ENCODE measurements at places on chromosomes 16 and 17. TPM values are rescaled to one million over a fixed set of nuclear protein-coding genes. Genes with fewer than 3 reads are reported as not detected.
A peak's percentile ranks its signal among the peaks of the same experiment; 100 is the strongest.

Gene SEBOX
- not detected for total RNA-seq

Gene KRT222
- 2.4 TPM for total RNA-seq

Gene EDC4
- total RNA-seq = 22.1 TPM

DNA sequence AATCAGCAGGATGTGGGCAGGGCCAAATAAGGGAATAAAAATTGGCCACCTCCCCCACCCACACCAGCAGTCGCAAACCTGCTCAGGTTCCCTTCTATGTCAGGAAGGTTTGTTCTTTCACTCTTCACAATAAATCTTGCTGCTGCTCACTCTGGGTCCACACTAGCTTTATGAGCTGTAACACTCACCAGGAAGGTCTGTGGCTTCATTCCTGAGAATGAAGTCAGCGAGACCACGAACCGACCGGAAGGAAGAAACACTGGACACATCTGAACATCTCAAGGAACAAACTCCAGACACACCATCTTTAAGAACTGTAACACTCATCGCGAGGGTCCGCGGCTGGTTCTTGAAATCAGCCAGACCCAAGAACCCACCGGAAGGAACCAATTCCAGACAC, 115.5 kb upstream of the TBX2 start:
- no peak for DNase-seq

DNA sequence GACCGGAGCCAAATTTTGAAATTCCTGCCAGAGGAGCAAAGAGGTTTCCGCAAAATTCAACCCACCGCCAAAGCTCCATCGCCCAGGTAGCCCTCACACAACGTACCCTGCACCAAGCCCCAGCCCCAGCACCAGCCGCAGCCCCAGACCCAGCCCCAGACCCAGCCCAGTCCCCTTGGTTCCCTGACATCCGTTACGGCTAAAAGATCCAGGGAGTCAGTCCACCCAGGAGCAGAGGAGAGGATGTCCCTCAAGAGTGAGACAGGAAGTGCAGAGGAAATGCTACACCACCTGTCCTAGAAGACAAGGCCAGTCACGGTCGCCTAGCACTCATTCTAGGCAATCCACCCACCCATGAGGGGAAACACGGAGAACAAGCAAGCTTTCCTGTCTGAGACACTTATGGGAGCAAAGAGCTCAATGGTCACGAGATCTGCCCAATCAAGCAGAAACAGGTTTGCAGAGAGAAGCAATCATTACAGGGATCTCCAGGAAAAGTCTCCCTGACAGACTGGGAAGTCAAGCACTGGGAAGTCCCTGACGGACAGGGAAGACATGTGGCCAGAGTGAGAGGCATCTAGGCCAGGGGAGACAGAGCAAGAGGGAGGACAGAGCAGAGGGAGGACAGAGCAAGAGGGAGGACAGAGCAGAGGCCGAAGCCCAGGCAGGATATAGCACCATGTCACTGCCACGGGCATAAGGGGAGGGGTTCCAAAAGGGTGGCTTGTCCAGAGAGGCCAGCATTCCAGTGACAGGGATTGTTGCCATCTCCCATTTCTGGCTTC, 15.0 kb upstream of the KCNJ18 start:
- peak; percentile 41 for DNase-seq

- DNase-seq = no peak
Observed at GRCh38 chr16:19901164-19901563, 16.5 kb upstream of the GPRC5B start.

DNA sequence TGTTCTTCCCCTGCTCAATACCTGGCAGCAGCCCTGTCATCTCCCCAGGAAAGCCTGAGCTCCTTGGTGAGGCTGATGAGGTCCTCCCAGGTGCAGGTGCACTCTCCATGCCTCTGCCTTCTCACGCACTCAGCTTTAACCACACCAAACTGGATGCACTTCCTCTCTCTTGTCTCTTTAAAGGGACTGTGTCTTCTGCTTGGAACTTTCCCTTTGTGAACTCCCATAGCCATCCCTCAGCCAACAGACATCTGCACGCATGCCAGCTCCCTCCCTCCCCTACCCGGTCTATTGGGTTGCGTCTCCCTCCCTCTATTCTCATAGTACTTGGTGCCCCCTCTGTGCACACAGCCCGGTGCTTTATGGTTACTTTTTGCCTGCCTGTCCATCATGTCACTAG, 231.2 kb downstream of the MSI2 start:
- no peak for DNase-seq

GRCh38 chr17:40909351-40909750, 24.3 kb upstream of the KRT20 start:
- DNase-seq = peak; percentile 60

Gene MAZ
- 101 TPM for total RNA-seq

Gene ADAMTS18
- total RNA-seq = 0.28 TPM

GRCh38 chr16:50338371-50339231, 30.2 kb downstream of the BRD7 start:
- no peak for DNase-seq

DNA sequence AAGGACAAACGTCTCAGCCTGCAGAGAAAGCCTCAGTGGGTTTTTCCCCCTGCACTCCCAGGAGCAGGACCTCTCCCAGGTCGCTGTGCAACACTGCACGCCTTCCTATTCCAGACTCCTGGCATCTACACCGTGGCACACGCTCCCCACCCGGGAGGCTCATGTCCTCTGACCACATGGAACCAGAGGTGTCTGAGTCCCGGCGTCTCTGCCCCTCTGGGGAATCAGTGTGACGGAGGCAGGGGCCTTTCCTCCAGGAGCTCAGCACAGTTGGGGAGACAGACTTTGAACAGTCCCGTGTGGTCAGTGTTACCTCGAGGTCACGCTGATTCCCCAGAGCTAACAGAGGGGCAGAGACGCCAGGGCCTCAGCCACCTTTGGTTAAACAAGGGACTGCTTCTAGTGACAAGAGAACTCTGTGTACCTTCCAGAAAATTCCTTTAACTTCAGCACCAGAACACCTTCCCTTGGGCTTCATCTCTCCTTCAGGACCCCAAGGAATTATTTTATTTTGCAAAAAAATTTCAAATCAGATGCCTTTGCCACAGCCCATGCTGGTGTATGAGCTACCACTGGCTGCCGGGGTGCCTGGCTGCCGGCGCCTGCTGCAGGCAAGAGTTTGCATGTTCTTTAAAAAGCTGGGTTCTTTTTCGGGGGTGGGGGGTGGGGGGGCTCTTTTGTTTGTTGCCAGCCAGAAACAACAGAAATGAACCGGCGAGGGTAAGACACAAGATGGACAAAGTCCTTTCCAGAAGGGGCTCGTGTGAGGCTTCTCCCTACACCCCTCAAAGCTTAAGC, 6.6 kb downstream of the CANT1 start:
- DNase-seq = peak; percentile 29

- peak; percentile 42 for DNase-seq
Observed at GRCh38 chr16:27285676-27286196, 17.2 kb upstream of the NSMCE1 start.

Gene WFIKKN1
- 0.96 TPM for total RNA-seq

- DNase-seq = no peak
Observed at GRCh38 chr17:51710634-51710979, 447.9 kb downstream of the CA10 start.

- no peak for DNase-seq
Observed at GRCh38 chr16:9151597-9151996, 60.2 kb downstream of the HAPSTR1 start.

DNA sequence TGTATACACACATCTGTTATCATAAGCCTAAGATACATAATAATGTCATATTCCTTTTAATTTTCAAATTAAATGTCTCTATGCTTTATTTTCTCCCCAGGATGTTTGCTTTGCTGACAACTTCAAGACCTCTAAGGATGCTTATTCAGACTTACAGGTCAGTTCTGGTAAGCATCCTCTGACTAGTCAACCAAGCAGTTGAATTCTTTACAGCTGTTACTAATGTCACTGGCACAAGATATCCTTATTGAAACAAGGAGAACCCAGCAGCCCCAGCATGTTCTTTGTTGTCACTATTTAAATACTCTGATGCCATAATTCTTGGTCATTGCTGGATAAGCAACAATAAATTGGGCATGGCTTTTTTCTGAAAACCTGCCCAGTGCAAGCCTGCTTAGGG, 232.3 kb upstream of the PMFBP1 start:
- no peak for DNase-seq

DNA sequence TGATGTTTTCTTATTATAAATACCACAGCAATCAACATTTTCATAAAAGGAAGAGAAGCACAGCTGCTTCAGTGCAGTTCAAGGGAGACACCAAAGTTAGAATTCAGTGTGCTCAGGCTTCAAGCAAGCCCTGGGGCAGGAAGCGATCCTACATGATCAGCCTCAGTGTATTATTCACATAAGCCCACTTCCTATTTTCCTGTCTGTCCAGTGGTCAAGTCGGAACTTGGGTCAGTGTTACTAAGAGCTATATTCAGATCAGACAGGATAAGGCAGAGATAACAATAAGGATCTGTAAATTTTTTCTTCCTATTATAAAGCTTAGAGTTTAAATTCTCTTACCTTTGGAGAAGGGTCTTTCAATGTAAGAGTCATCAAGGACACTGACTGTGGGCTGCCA, 12.9 kb downstream of the HEATR6 start:
- DNase-seq = no peak

Gene NTN1
- 11.5 TPM for total RNA-seq

DNA sequence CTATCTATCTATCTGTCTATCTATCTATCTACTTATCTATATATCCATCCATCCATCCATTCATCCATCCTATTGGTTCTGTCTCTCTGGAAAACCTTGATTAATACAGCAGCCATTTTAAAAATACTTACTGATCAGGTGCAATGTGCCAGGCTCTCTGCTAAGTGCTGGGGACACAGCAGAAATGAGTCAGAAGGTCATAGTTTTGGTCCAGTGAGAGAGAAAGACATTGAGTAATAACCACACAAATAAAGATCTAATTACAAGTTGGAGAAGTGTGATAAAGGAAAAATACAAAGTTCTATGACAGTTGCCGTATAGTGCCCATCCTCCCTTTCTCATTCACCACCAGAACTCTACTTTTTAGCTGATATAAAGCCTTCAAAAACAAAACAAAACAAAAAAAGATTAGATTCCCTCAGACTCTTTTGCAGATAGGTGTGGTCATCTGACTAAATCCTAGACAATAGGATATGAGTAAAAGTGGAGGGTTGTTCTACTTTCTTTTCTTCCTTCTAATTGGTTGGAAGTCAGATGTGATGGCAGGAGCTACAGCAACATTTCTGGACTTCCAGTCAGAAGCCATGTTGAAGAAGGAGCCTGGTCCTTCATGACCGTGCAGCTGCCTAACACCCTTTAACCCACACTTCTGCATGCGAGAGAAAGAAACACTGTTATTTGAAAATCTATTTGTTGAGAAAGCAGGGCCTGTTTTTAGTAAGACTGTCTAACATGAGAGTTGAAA, 72.0 kb upstream of the TOX3 start:
- DNase-seq = no peak

Gene EEF2KMT
- total RNA-seq = 5.0 TPM

Gene LRRC37A3
- 3.1 TPM for total RNA-seq

GRCh38 chr16:30377812-30378235, 3.2 kb downstream of the MYL11 start:
- peak; percentile 85 for DNase-seq

DNA sequence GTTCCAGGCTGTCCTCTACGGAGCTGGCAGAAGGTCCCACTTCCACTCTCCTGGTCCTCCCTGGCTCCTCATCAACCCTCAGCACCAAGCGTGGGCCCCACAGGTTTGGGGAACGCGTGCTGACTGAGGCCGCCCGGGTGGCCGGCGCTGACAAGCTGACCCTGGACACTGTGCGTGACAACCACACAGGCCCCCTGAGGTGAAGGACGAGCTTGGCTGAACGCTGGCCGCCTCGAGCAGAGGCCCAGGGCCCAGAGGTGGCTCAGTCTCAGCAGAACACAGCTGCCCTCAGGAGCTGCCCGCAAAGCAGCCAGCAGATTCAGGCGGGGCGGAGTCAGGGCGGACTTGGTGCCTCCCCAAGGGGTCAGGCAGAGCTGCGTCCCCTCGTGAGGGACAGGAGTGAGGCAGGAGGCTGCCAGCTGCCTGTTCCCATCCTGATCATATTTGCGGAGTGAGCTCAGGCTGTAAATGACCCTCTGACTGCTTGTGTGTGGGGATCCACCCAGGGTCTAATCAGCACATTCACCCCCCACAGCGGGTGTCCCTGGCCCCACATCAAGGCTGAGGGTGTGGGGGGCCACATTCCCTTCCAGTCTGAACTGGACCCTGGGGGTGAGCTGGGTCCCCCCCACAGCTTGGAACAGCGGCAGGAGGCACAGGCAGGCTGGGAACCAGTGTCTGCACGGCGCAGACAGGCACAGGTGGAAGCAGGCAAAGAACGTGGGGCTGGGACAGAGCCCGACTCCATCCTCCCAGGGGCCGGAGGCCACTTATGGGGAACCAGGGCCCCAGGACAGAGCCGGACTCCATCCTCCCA, 105.1 kb upstream of the METRNL start:
- DNase-seq = peak; percentile 33

- DNase-seq = peak; percentile 96
Observed at GRCh38 chr16:81456523-81457325, 12.1 kb downstream of the CMIP start.

Gene SLC35G6
- total RNA-seq = not detected

DNA sequence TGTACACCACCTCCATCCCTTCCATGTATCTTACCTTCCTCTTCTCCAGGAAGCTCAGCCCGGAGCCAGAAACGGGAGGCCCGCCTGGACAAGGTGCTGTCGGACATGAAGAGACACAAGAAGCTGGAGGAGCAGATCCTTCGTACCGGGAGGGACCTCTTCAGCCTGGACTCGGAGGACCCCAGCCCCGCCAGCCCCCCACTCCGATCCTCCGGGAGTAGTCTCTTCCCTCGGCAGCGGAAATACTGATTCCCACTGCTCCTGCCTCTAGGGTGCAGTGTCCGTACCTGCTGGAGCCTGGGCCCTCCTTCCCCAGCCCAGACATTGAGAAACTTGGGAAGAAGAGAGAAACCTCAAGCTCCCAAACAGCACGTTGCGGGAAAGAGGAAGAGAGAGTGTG, 756 bp upstream of the MVP start:
- DNase-seq = no peak

DNA sequence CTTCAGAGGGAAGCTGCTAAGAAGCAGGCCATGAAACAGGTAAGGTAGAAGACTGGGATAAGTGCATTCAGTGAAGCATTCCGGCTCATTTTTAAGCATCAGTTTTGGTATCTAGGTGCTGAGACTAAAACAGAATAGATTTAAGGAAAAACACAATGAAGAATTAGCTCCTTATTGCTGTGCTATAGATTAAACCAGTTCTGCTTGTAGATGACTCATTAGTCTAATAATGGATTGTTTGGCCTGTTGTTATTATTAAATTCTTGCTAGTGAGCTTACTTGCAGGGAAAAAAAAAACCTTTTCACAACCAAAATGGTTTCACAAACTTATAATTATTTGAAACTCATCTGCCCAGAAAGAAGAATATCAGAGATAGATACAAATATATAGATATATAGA, 55.9 kb downstream of the NSRP1 start:
- no peak for DNase-seq

Gene FOXN1
- not detected for total RNA-seq

Measured in left lobe of liver (tissue), 2 donors.